A673 (cell line): ENCODE measurements at places on chromosomes 12 and 14. TPM values are rescaled to one million over a fixed set of nuclear protein-coding genes. Genes with fewer than 3 reads are reported as not detected.

Gene SMIM41
- total RNA-seq: 0.24 and 0.28 TPM in 2 replicates

Gene CCDC177
- 0.09 TPM in 1 of 2 replicates, not detected in the other for total RNA-seq

Gene RAB15
- 23.6 and 26.9 TPM in 2 replicates for total RNA-seq

Gene STXBP6
- total RNA-seq: 5.3 and 6.2 TPM in 2 replicates

DNA sequence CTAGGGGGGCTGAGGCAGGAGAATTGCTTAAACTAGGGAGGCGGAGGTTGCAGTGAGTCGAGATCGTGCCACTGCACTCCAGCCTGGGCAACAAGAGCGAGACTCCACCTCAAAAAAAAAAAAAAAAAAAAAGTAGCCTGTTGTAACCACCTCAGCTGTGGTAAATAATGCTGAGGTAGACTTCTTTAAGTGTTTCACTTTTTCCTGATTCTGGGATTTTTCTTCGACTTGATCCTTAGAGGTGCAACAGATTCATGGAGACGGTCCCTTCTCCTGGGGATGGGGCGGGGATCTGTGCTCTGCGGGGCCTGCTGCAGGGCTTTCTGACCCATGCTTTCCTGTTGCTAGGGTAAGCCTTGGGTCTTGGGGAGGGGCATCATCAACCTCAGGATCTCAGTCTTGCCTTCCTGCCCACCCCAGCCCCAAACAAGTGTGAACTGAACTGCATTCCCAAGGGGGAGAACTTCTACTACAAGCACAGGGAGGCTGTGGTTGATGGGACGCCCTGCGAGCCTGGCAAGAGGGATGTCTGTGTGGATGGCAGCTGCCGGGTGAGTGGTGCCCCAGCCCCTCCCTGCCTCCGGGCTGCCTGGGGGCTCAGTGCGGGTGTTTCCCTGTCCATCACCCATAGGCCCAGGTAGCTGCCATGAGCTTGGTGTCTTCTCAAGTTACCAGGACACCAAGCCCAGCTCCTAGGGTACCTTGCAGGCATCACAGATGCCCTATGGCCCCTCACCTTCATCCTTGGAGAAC lies 12.4 kb downstream of the PAPLN start:
- no peaks in the 10 kb centered on the region for H3K27me3 ChIP-seq
- H3K4me3 ChIP-seq: no peak overlapping the region
- H3K36me3 ChIP-seq: no peaks in the 10 kb centered on the region
- H3K4me1 ChIP-seq: no peaks in the 10 kb centered on the region
- DNase-seq: no peak
- no peak overlapping the region for H3K27ac ChIP-seq

DNA sequence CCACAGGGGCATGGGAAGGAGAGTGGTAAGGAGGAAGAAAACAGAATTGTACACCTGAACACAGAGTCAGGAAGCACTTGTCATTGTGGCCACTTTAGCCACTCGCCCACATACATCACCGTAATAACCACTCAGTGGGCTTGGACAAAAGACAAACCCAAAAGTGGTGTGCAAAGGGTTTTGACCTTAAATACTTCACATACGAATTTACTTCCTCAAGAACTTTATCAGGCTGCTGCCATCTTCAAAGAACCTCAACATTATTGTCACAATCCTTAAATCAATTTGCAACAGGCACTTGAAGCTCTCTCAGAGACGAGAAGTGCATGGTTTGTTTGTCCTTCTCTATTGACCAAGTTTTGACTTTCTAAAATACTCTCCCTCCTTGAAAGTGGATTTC lies 187.3 kb upstream of the EGLN3 start:
- H3K4me1 ChIP-seq: no peaks in the 10 kb centered on the region
- DNase-seq: no peak
- no peaks in the 10 kb centered on the region for H3K36me3 ChIP-seq
- no peak overlapping the region for H3K4me3 ChIP-seq

DNA sequence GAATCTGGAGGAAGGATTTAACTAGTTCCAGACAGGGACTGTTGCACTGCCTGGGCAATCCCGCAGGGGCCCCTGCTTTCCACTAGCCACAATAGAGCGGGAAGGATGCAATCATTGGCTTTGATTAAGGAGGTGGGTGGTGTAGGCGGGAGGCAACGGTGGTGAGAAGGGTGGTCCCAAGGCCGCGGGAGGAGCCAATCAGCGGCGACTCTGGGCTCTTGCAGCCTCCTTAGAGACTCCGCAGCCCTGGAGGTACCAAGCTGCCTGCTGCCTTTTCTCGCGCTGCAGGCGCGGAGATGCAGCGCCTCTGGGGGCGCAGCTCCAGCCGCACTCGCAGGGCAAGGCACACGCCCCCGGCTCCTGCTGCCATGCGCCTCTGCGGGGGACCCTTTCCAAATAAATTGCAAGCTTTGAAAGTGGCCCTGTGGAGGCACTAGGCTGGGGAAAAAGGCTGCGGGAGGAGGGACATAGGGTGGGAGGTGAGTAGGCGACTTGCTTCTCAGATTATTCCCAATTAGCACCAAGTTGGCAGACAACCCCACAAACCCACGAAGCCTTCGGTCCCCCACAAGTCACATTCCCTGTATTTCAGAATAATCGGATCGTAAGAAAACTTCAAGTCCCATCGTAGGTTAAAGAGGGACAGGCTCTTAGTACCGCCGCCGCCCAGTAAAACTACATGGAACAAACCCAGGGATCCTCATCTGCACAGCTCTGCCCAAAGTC lies 858 bp upstream of the KCNA1 start:
- H3K27ac ChIP-seq: no peak overlapping the region
- peaks cover 4% of the 10 kb centered on the region for H3K4me1 ChIP-seq
- peak; percentile 67 for DNase-seq
- no peak overlapping the region for H3K4me3 ChIP-seq
- no peaks in the 10 kb centered on the region for H3K36me3 ChIP-seq

GRCh38 chr12:42187799-42188198 lies 43.1 kb upstream of the GXYLT1 start:
- no peak overlapping the region for H3K27ac ChIP-seq
- DNase-seq: no peak
- H3K4me1 ChIP-seq: no peaks in the 10 kb centered on the region
- H3K36me3 ChIP-seq: no peaks in the 10 kb centered on the region
- H3K27me3 ChIP-seq: no peaks in the 10 kb centered on the region
- no peak overlapping the region for H3K4me3 ChIP-seq

DNA sequence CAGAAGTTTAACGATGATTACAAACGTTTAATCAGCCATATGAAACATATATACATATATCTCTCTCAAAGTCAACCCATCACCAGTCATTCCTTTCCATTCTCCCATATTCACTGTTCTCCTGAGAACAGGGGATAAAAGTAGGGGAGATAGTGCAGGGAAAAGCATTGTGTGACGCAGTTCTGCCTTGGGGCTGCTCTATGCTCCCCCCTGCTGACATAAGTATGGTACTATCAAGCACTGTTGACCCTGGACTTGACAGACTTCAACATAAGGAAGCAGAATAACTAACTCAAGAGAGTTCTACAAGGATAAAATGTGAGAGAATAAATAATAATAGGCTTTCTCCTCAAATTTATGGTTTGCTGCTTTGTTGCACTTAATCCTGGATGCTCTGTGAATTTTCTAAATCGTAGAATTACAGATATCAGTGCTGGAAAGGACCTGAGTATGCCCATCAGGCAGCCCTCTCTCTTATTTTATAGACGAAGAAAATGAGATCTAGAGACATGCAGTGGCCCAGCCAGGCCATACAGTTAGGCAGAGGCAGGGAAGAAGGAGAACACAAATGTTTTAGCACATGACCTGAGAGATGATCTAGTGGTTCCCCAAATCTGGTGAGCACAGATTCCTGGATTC lies 87.2 kb downstream of the SCN8A start:
- peak; percentile 76 for DNase-seq
- H3K4me1 ChIP-seq: peaks cover 14% of the 10 kb centered on the region
- no peaks in the 10 kb centered on the region for H3K27me3 ChIP-seq
- H3K27ac ChIP-seq: peak overlapping the region; percentile 24

DNA sequence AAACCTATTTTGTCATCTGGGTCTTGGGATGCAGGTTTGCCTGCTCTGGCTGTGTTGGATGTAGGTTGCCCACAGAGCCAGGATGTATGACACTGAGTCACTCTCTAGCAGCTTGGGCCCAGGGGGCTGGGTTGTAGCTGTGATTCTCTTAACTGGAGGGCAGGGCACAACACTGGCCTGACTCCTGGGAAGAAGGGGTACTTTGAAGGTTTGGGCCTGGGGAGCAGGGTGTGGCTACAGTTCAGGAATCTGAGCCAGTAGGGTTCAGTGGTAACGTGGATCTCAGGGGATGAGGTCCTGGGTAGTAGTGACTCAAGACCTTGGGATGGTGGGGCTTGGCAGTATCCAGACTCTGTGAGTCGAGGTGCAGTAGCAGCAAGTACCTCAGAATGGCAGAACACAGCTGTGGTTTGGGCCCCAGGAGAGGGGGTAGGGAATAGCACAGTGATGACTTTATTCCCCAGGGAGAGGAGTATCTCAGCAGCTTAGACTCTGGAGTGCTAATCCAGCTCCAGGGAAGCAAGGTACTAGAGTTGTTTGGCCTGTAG lies 25.7 kb downstream of the TBC1D15 start:
- H3K27ac ChIP-seq: peak overlapping the region; percentile 69
- peaks cover 20% of the 10 kb centered on the region for H3K36me3 ChIP-seq
- no peaks in the 10 kb centered on the region for H3K27me3 ChIP-seq

- no peak overlapping the region for H3K4me3 ChIP-seq
- peaks cover 4% of the 10 kb centered on the region for H3K27me3 ChIP-seq
Measured at GRCh38 chr12:5612556-5613410, 180.9 kb downstream of the NTF3 start.

DNA sequence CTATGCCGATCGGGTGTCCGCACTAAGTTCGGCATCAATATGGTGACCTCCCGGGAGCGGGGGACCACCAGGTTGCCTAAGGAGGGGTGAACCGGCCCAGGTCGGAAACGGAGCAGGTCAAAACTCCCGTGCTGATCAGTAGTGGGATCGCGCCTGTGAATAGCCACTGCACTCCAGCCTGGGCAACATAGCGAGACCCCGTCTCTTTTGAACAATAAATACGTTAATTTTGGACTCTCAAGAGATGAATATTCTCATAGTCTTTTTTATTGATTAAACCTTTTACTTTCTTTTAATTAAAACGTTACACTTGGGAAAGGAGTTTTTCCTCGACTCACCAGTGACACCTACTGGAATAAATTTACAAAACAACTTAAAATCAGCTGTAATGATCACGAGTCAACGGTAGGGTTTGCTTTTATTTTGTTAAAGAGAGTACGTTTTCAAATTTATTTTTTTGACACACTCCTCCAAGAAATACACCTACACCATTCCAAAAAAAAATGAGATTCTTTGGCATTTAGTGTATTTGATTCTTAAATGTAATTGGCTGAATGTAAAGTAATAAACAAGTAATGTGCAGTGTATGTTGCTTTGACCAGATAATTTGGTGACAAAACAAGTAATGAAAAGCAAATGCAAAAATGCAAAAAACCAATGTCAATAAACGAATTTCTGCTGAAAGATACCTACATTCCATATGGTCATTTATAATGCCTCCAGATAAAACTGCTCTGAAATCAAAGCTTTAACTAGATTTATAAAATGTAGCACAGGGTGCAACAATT lies 687 bp upstream of the RPS29 start:
- peak overlapping the region; percentile 87 for H3K27ac ChIP-seq
- H3K27me3 ChIP-seq: no peaks in the 10 kb centered on the region
- H3K4me1 ChIP-seq: peaks cover 21% of the 10 kb centered on the region
- H3K36me3 ChIP-seq: peaks cover 30% of the 10 kb centered on the region
